ENCODE measurements at places on chromosomes 7 and 10.

DNA sequence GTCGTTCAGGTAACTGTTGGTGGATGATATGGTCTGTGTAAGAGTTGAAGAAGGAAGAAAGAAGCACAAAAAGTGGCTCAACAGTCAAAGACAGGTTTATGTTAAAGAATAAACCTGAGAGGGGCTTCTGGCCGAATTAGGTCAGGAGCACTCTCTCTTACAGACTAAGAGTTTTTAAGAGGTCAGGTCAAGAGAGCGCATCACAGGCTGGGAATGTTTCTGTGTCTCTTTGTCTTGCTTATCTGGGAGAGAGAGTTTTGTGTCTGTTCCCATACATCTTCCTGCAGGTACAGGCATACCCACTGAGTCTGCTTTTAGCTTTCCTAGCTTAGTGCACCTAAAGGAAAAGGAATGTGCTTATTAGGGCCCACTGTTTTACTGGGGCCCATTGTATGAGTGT lies 22.2 kb upstream of the PRPF18 start:
- DNase-seq = no peak

DNA sequence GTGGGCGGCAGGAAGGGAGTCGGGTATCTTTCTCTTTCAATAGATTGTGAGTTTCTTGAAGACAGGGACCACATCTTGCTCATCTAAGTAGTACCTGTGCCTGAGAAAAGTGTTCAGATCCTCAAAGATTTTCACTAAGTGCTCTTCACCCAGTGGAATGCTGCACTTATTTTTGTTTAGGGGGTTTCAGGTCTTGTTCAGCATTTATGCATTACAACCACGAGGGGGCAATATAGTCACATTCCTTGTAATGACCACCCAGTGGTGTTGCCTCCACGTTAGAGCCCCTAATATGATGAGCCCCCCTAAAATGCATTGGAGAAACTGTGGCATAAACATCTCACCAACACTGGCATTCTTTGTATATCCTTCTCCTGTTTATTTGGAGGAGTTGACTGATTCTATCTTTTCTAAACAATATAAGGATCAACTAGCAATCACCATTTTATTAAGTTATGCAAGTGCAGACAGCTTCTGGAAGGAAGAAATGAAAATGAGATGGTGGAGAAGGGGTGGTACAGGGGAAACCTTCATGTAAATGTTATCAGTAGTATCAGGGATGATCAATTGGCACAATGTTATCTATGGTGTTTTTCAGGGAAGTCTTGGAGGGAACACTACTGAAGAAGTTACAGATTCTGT lies 3.1 kb upstream of the PAPSS2 start:
- no peak for DNase-seq

DNA sequence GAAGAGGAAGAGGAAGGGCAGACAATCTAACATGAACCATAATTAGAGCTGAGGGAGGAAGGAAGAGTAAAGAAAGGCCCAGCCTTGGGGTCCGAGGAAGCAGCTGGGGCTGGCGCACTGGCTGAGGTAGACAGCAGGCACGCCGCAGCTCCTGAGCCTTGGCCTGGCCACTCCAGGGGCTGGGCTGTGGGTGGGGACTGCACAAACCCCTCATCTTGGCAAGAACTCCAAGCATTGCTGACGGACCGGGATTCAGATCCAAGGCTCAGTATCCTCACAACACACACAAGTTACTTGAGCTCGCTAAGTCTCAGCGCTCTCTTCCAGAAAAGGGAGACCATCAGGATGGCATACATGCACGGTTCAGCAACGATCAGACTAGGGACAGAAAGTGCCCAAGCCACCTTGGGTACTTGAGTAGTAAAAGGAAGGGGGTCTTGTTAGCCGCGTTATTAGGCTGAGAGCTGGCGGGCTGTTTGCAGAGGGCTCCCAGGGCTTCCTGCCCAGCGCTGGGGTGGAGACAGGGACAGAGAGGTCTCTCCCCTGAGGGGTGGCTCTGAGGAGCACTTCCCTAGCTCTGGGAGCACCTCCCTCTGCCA lies 4.5 kb downstream of the TNS3 start:
- DNase-seq = no peak

DNA sequence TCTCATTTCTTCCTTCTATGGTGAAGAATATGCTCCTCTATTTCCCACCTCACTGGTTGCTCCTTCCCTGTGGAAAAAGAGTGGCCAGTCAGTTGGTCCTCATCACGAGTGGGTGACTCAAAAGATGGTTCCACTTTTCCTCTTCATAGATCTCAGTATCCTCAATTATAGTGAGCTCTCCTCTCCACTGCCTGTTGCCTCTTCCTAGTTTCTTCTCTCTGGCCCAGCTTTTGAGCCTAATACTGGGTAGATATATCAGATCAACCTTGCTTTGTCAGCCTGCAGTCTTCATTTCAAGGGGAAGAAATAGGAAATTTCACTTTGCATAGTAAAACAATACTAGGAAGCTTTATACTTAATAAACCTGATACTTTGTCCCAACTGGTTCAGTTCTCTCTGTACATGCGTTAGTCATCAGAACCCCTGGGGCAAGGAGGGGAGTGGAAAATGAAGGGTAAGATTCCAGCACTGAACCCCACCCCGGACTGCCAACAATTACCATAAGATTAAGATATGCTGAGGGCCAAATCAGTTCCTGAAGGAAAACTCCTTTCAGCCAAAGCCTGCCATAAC lies 15.5 kb upstream of the WNT16 start:
- DNase-seq = no peak

- DNase-seq = no peak
These were observed 130.9 kb downstream of the PTPN20 start for GRCh38 chr10:47042199-47042473.

DNA sequence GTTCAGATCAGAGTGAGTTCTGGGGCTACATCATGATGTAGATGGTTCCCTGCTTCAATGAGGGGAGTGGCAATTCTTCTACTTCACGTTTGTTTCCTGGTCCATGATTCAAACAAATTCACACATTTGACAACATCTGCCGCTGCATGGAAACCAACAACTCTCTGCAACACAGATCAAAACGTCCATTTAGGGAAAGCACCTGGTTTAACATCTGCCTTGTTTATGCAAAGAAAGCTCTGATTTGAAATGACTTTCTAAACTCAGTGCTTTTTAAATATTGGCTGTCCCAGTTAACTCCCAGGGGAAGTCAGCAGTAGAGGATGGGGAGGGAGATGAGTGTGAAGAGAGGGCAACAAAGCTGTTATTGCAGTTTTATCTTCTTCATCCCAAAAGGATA lies 93.8 kb downstream of the GAD2 start:
- no peak for DNase-seq

GRCh38 chr10:4606856-4607636 lies 219.0 kb upstream of the AKR1E2 start:
- no peak for DNase-seq

DNA sequence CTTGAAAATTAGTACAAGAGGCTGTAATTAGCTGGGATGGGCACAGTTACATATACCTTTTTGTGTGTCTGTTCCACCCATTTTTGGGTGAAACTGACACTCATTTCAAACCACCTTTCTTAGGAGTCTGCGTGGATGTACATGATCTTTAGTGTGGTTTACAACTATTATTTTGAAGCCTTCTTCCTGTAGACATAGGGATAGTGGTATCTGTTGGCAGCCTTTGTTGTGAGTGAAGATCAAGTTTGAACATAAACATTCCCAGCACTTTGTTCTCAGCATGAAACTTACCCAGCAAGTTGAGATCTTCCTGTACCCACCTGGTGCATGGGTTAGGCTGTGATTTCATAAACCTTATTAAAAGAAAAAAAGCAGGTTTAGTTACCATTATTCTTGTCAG lies 2.0 kb downstream of the BAG3 start:
- no peak for DNase-seq

DNA sequence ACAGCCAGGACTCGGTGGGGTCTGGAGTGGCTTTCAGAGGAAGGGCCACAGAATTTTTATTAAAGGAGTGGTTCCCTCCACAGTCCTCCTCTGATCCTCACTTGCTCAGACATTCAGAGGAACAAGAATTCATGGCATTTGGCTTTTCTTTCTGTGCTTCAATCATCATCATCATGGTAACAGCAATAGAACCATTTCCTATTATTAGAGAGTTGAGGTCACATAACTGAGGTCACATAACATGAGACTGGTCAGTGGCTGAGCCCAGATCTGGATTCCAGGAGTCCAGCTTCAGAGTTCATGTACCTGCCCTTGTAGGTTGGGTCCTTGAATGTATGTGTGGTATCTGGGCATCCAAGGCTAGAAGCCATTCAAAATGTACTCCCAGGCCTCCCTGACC lies 177.3 kb upstream of the GRB10 start:
- no peak for DNase-seq
